ENCODE measurements at places on chromosomes 7 and 10. TPM values are rescaled to one million over a fixed set of nuclear protein-coding genes. Genes with fewer than 3 reads are reported as not detected.

KCNIP2 gene
- not detected for total RNA-seq

CCDC3 gene
- total RNA-seq = 0.31 TPM

SLC29A4 gene
- total RNA-seq = 8.6 TPM

FANK1 gene
- total RNA-seq = 2.1 TPM

SLC26A5 gene
- total RNA-seq = not detected

PNLIPRP2 gene
- total RNA-seq = not detected

TUBAL3 gene
- total RNA-seq = 1.5 TPM

MYL10 gene
- total RNA-seq = not detected

MOGAT3 gene
- not detected for total RNA-seq

STRIP2 gene
- 15.5 TPM for total RNA-seq

CREB3L2 gene
- total RNA-seq = 16.3 TPM

SHH gene
- not detected for total RNA-seq

PILRA gene
- total RNA-seq = not detected

PLEKHS1 gene
- not detected for total RNA-seq

ENTPD1 gene
- total RNA-seq = not detected

FAM24B gene
- 4.1 TPM for total RNA-seq

CDH23 gene
- total RNA-seq = 1.2 TPM

LRRD1 gene
- total RNA-seq = not detected

GPC2 gene
- 1.1 TPM for total RNA-seq

CPA1 gene
- not detected for total RNA-seq

ANKRD2 gene
- 1.0 TPM for total RNA-seq

ZNF488 gene
- 0.39 TPM for total RNA-seq

PDCD4 gene
- 48.3 TPM for total RNA-seq

PTPRN2 gene
- 0.04 TPM for total RNA-seq

IPMK gene
- 2.3 TPM for total RNA-seq

FAM24A gene
- not detected for total RNA-seq

MEOX2 gene
- total RNA-seq = not detected

PALD1 gene
- 0.04 TPM for total RNA-seq

STEAP4 gene
- 0.76 TPM for total RNA-seq

C7orf57 gene
- total RNA-seq = 2.3 TPM

PBLD gene
- 2.2 TPM for total RNA-seq

HILPDA gene
- 11.9 TPM for total RNA-seq

ANXA8L1 gene
- total RNA-seq = 196 TPM

OR13A1 gene
- total RNA-seq = not detected

FAS gene
- 25.5 TPM for total RNA-seq

CCDC136 gene
- 0.39 TPM for total RNA-seq

GJD4 gene
- total RNA-seq = not detected

MPP7 gene
- total RNA-seq = 3.8 TPM

NCF1 gene
- total RNA-seq = 1.9 TPM

WASHC2C gene
- total RNA-seq = 17.1 TPM

TEX47 gene
- not detected for total RNA-seq

SLC4A2 gene
- total RNA-seq = 31.7 TPM

ARHGEF5 gene
- total RNA-seq = 35.5 TPM

C10orf67 gene
- total RNA-seq = 0.34 TPM

AKR1C4 gene
- not detected for total RNA-seq

LIPN gene
- not detected for total RNA-seq

LEP gene
- total RNA-seq = 0.04 TPM

PRPS1L1 gene
- total RNA-seq = not detected

SFTPA1 gene
- total RNA-seq = not detected

GPR15LG gene
- total RNA-seq = not detected

All from hair follicular keratinocyte (primary cell).